ENCODE measurements at places on chromosomes 6 and 20.
A peak's percentile ranks its signal among the peaks of the same experiment; 100 is the strongest.

DNA sequence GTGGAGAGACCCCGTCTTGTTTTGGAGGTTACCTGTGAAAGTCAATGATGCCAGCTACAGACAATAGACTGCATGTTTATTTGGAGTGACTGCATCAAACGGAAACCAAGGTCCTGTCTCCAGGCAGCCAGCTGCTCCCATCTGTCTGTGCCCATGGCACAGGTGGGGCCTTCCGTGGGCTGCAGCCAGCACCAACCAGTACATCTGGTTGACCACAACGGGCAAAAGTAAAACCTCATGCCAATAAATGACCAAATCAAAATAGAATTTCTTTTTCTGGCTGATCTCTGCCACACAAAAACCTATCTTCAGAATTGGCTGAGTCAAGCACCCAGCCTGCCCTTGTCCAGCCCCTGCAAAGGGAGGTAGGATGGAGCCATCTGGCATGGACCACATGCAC is 33.5 kb downstream of the DLL1 start:
- no peak for DNase-seq

DNA sequence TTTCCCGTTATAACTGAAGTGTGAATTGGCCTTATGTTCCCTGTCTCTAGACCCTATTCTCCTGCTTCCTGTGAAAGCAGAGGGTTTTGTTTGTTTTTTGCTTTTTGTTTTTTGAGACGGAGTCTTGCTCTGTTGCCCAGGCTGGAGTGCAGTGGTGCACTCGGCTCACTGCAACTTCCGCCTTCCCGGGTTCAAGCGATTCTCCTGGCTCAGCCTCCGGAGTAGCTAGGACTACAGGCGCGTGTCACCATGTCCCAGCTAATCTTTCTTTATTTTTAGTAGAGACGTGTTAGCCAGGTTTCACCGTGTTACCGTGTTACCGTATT is 674 bp upstream of the GNMT start:
- no peak for DNase-seq

- no peak for DNase-seq
Observed at GRCh38 chr6:127100510-127101140, 17.8 kb upstream of the RSPO3 start.

GRCh38 chr6:10582774-10583508 is 61.8 kb downstream of the GCNT2 start:
- peak; percentile 74 for DNase-seq

- no peak for DNase-seq
Observed at GRCh38 chr6:161038229-161039031, 46.9 kb downstream of the MAP3K4 start.

DNA sequence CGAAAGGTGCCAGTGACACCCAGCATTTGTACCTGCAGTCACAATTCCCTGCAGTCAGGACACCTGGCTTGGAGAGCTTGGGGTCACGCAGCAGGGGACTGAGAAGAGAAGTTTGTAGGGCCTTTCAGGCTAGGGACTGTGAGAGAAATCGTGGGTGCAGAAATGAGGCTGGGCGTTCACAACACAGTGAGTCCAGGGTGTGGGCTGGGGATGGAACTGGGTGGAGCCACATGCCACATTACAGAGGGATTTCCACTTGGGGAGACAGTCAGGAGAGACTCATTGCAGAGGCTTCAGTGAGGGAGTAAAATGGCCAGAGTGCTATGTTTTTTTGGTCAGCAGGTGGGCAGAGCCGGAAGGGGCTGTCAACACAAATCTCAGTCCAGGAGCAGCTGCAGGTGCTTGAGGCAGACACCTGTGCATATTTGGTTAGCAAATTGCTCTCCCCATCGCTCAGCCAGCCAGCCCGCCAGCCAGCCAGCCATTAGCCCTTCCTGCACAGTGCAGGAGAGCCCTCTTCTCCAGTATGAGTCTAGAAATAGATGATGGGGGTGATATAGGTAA is 7.4 kb downstream of the ITPR3 start:
- DNase-seq: peak; percentile 65

GRCh38 chr20:3784216-3784853 is 2.2 kb downstream of the CENPB start:
- DNase-seq: no peak

GRCh38 chr6:155190677-155191076 is 73.1 kb upstream of the CLDN20 start:
- no peak for DNase-seq

- no peak for DNase-seq
Observed at GRCh38 chr6:22788038-22788437, 218.7 kb downstream of the HDGFL1 start.

DNA sequence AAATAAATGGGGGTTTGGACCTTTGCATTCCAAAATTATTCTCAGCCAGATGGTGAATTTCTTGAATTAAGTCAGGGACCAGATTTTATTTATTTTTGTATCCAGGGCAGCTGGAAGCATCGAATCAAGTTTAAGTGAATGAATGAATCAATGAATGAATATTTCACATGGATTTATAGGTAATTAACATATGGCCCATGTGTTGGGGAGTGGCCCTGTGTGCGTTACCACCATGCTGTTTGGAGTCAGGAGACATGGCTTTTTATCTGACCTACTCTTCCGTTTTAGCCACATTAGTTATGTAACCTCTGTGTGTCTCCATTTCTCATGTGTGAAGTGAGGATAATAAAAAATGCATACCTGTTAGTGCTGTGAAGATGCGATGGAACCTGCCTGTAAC is 213.5 kb downstream of the CDH26 start:
- no peak for DNase-seq

- DNase-seq: no peak
Observed at GRCh38 chr20:34062570-34063482, 49.2 kb downstream of the EIF2S2 start.

- no peak for DNase-seq
Observed at GRCh38 chr20:42889517-42889916, 300.2 kb downstream of the PTPRT start.

DNA sequence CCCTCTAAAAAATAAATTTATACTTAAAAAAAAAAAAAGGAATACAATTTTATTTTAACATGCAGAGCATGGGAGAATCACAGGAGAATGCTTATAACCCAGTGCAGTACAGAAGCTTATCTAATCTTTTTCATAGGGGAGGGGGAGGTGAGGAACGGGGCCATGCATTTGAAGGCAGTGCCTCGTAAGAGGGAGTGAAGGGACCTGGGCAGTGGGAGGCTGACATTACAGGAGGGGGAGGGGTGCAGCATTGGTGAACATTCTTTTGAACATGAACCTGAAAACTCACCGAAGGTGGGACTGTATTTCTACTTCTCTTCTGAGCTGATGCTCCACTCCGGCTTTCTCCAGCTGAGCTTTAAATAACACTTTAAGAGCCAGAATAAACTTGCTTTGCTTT is 9.3 kb downstream of the AURKA start:
- DNase-seq: no peak

GRCh38 chr6:113009682-113010081 is 662.6 kb downstream of the RFPL4B start:
- DNase-seq: no peak

GRCh38 chr20:51888291-51888690 is 86.0 kb upstream of the SALL4 start:
- DNase-seq: no peak

DNA sequence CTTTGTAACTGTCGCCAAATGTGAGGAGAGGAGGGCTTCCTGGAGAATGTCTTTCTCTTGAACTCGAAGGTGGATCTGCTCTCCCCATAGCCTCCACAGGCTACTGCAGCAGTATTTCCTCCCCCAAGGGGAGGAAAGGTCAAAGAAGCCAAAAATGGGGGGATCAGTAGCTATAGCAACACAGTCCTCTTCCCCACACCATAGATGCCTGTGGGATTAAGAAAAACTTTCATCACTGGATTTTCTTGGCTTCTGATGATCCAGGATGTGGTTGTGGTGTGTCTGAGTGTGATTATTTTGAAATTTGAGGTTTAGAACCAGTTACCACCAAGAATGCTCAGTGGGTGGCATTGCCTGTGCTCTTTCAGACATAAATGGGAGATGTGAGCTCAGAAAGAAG is 140.1 kb upstream of the SPACA1 start:
- no peak for DNase-seq

DNA sequence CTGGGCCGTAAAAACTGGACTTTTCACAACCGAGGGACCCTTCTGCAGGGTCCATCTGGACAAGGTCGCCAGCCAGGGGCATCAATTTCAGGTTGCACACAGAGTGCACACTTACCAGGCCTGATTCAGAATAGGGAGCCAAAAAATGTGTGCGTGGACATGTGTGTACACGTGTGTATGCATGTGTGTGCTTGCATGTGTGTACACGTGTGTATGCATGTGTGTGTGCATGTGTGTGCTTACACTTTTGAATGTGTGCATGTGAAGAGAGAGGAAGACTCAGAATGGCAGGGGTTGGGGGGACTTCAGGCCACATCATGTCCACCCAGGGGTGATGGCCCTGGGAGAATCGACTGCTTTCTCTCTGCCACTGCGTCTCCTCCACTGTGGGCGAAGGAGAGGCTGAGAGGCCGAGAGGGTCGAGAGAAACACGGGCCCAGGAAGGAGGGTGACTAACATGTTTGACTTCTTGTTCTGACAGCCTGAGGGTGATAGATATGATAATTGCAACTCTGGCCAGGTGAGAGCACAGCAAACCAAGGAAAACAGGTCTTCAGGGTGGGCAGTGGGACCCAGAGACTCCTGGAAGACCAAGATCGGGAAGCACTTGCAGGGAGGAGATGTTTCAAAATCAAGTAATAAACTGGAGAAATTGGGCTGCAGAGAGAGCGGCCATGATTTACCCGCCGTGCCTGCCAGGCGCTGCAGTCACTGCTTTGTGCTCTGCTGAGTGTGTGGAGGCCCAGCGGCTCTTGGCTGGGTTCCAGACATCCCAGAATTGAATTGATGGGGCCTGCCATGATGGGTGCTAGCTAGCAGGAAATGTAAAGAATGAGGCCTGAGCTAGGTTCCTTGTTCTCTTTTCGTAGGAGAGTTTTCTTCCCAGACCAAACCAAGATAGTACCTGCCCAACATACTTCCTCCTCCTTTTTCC is 310.8 kb downstream of the QKI start:
- DNase-seq: no peak

DNA sequence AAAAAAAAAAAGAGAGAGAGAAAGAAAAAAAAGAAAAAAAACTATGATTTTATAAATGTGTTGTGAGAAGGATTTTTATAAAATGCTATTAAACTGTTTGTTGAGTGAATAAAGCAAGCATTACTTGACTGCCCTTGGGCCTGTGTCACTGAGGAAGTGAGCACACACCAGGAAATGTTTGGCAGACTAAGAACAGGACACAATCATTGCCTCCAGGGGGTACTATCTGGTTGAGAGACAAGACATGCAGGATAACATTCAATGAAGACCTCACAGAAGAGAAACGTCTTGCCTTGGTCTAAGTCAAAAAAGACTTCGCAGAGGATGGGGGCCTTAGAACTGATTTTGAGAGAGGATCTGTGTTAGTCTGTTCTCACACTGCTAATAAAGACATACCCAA is 40.6 kb downstream of the MTFR2 start:
- DNase-seq: no peak

DNA sequence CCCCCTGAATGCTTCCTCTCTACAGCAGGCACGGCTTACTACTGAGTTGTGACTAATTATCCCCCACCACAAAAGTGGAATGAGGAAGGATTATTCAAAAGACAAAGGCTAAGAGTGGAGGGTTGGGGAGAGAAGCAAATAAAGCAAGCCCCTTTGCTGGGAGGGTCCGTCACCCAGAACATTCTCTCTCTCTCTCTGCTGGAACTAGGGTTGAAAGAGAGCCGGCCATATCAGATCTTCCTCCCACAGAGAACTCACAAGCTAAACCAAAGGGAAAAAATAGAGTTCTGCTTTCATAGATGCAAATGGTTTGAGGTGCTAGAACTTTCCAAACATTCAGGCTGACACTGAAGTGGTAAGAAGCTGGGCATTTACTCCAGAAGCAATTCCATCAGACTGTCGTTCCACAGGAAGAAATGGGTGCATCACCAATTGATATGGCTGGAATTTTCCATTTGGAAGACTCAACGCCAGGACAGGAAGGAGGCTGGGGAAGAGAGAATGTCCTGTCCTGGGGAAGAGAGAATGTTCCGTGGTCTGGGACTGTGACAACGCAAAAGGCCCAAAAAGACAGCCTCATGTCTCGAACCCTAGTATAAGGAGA is 7.9 kb downstream of the ZMYND8 start:
- DNase-seq: no peak

GRCh38 chr6:66526061-66526460 is 819.0 kb upstream of the EYS start:
- no peak for DNase-seq

- no peak for DNase-seq
Observed at GRCh38 chr6:108343894-108344293, 49.0 kb downstream of the AFG1L start.

- DNase-seq: no peak
Observed at GRCh38 chr20:11051136-11051535, 377.3 kb upstream of the JAG1 start.

DNA sequence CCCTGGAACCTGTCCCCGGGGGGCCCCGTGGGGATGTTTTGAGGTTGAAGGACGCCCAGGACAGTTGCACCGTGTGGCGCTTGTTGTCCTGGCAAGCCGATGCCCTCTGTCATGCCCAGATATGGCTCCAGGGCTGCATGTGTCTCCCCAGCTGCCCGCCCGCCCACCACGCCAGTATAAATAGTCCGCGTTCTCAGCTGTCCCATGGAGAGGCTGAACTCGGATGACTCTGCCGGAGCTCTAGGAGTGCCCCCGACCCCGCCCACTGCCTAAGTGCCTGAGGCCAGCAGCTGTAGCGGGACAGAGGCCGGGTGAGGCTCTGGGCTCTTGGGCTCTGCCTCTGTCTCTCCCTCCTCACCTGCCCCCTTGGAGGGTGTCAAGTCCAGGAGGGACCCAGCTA is 83.0 kb upstream of the GATA5 start:
- no peak for DNase-seq

GRCh38 chr20:2365091-2365490 is 15.6 kb upstream of the TGM6 start:
- no peak for DNase-seq

- no peak for DNase-seq
Observed at GRCh38 chr6:78487401-78487800, 379.9 kb upstream of the IRAK1BP1 start.

GRCh38 chr6:3009930-3010329 is 10.2 kb downstream of the NQO2 start:
- no peak for DNase-seq

DNA sequence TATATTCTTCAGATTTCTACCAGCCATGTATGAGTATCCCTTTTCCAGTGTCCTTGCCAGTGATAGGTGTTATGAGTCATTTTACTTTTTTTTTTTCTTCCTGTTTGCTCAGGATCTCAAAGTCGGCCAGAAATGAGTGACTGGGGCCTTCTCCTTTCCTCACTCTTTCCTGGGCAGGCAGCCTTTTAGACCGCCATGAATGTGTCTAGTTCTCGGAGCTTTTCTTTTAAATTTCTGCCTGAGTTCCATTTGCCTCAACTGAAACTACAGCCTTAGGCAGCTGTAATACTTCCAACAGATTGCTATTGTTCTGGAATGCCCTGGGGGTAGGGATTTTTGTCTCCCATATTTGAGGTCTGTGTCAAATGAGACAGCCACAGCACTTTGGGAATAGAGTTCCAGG is 83.7 kb downstream of the STXBP5 start:
- DNase-seq: no peak
